ENCODE measurements at places on chromosomes 7 and 10.

GRCh38 chr7:7112868-7113267 is 69.5 kb upstream of the C1GALT1 start:
- DNase-seq: no peak

DNA sequence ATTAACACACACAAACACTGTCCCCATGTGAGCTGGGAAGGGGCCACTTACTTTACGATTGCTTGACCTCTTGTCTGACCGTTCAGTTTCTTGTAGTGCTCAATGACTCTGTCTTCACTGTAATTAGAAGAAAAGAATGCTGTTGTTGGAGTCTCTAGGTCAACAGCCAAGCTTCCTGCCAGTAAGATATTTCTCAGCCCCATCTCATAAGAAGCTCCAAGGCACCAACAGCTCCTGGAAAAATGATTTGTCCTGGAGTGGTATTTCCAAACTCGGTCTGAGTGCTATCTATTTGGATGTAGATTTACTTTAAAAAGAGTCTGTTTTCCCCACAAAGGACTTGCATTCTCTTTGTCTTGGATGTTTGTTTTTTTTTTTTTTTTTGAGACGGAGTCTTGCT is 153.7 kb downstream of the PRPF18 start:
- DNase-seq: no peak

DNA sequence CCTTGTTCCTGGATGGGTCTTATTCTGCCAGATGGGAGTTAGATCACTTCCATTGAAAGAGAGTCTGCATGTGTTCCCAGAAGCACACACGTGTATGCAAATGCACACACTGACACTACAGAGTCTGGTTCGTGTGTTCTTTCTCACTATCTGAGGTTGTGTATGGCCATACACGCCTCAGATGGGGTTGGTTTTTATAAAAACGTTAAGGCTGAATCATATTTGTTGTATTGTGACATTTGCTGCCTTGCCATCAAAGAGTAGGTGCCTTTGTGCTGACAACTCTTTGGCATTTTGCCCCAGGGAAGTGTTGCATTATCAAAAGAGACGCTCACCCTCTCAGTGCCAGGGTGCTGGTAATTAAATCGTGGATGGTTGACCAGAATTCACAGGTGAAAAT is 37.7 kb upstream of the HDAC9 start:
- no peak for DNase-seq

DNA sequence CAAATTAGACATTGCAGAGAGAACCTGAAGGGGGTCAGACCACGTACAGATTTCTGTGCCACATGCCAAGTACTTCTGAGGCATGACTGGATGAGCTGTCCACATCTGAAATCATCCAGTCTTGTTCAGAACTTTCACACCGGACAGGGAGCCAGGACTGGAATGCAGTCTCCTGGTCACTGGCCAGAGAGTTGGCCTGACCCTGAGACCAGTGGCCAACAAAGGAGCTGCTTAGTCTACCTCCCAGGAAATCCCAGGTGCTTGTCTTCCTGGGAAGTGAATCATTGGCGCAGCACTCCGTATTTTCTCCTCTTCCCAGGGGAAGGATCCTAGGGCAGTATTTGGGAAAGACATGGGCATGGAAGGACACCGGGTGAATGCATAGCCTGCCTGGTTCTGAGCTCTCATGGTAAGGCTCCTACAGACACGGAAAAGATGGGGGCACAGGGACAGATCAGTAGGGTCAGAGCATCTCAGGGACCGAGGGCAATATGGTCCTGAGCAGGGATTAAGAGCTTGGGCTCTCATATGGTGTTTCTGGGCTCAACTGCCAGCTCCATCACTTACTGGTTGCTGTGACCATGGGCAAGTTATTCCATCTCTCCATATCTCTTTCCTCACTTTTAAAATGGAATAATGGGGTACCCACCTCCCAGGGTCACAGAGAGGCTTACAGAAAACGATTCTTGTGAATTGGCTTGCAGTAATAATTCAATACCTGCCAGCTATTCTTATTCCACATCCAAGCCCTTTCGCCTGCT is 1.3 kb upstream of the SCD start:
- no peak for DNase-seq

All from activated CD8-positive, alpha-beta memory T cell treated with anti-CD3 and anti-CD28 coated beads, Interleukin-2, amount 50 U/mL, for 4 hours (primary cell).